ENCODE measurements at places on chromosomes 2 and 18.

DNA sequence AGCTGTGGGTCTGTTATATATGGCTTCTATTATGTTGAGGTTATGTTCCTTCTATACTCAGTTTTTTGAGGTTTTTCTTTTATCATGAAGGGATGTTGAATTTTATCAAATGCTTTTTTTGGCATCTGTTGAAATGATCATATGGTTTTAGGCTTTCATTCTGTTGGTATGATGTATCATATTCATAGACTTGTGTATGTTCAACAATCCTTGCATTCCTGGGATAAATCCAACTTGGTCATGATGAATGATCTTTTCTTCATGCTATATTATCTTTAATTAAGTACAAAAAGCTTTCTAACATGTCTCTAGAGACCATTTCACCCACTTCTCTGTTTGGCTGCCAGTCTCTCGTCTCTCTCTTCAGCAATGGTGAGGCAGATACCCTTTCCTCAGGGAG lies 54.2 kb downstream of the MDH1 start:
- DNase-seq = no peak

- no peak for DNase-seq
These were observed 221.0 kb downstream of the LTBP1 start for GRCh38 chr2:33167622-33168245.

GRCh38 chr2:222693837-222694236 lies 22.4 kb downstream of the MOGAT1 start:
- peak; percentile 47 for DNase-seq

DNA sequence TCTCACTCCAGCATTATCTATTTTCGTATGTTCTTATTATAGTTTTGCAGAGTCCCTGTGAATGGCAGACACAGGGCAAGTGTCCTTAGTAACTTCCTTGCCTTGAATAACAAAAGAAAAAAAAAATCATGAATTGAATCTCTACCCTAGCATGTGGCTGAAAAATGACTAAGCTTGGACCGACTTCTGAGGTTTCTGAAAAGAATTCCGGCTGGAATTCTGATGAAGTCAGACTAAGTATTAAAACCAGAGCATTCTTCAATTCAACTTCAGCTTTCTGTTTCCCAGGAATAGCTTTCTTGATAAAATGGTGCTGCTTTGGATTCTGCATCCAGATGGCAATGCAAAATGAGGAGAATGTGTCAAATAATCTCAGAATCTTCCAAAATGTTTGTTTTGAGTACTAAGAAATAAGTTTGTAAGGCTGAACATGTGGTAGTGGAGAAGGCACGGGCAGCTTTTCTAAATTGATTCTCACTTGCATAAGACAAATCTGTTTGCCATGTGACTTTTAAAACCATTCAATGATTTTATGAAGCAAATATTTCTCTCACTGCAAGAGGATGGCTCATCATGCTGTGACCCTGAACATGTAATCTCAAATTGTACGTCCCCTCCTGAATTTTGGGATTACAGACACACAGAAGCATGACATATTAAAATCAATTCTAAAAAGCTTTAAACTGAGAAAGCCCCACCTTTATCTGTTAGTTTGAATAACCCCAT lies 1462.8 kb upstream of the LRRTM1 start:
- no peak for DNase-seq

DNA sequence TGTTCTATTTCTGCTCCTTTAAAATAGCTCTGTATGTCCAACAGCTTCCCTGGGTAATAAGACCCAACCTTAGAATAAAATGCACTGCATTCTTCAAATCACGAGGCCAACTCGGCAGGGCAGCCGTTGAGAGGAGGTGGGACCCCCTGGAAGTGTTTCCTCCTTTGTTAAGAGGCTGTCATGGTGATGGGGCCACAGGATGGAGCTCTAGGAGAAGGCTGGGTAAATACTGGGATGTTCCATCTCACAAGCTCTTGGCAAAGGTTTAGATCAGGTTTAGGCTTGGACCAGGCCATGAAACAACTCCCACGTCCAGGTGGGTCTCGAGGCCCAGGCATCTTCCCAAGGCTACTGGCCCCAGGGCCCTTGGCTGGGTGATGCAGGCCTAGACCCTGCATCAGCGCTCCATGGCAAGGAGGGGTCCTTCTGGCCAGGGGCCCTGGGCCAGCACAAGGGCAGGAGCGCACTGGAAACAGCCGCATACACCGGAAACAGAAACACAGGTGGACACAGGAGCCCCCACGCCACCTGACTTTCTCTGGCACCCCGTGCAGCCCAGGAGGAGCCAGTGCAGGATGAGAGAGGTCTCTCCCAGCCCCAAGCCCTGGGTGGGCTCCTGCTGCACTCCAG lies 38.8 kb upstream of the OTOS start:
- no peak for DNase-seq

DNA sequence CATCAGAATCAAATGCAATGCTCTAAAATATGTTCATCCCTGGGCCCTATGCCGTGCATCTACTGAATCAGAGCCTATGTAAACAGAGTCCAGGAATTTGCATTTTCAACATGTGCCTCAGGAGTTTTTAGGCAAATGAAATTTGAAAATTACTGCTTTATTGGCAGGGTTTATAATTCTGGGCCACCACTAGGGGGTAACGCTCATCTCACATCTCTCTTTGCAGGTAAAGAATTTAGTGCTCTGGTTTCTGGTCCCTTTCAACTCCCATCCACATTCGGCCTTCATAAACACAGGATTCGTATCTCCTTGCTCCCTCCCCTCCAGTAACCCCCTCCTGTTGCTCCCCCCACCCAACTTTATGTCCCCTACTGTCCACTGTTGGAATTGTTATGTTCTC lies 49.3 kb downstream of the LYPD6B start:
- DNase-seq = no peak

All from LHCN-M2 (cell line).